Kidney (tissue), 22 donors: ENCODE measurements at places on chromosomes 5 and 9. TPM values are rescaled to one million over a fixed set of nuclear protein-coding genes. Genes with fewer than 3 reads are reported as not detected.

GRCh38 chr5:1704266-1704665, 95.4 kb downstream of the MRPL36 start:
- no peaks in the 10 kb centered on the region for H3K27me3 ChIP-seq
- H3K27ac ChIP-seq, result no peak overlapping the region
- H3K4me1 ChIP-seq, result peaks cover 3% of the 10 kb centered on the region
- peak; percentile 60 for DNase-seq
- H3K36me3 ChIP-seq, result no peaks in the 10 kb centered on the region
- H3K4me3 ChIP-seq, result no peak overlapping the region

- peaks cover 6% of the 10 kb centered on the region for H3K4me1 ChIP-seq
- no peak overlapping the region for H3K4me3 ChIP-seq
- DNase-seq, result no peak
- no peaks in the 10 kb centered on the region for H3K27me3 ChIP-seq
Measured at GRCh38 chr5:72379936-72380335, 59.8 kb downstream of the PTCD2 start.

DNA sequence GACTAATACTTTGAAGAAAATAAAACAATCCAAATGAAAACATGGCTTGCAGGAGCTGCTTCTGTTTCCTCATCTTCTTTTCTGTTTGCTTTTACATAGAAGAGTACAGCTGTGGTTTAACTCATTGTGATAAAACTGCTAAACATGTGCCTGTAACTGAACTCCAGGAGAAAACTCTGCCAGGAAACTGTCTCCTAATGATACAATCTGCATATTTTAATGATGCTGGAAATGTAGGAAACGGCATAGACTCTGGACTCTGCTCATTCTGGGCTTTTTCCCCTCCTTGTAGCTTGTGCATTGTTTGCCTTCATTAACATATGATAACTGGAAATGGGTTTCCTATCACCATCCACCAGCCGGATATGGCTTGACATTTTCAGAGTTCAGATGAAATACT, 813.3 kb upstream of the WWC1 start:
- no peak overlapping the region for H3K4me3 ChIP-seq
- no peaks in the 10 kb centered on the region for H3K36me3 ChIP-seq
- DNase-seq, result no peak
- no peaks in the 10 kb centered on the region for H3K4me1 ChIP-seq
- no peak overlapping the region for H3K27ac ChIP-seq

DNA sequence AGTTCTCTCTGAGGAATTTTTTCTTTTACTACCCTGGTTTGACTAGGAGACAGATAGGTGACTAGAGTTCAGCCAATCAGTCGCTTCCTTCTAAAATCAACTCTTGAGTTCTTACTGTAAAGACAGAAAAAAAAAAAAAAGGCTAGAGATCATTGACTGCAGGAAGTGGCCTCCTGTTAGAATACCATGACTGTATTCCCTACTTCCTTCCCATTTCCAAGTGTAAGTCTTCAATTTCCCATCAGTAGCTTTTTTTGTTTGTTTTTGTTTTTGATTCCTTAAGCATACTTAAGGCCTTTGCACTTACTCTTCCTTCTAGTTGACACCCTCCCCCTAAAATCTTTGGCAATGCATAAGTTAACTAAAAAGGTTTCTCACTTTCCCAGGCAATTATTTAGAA, 154.3 kb downstream of the HMHB1 start:
- DNase-seq, result no peak
- H3K27me3 ChIP-seq, result no peaks in the 10 kb centered on the region
- no peak overlapping the region for H3K27ac ChIP-seq
- no peaks in the 10 kb centered on the region for H3K36me3 ChIP-seq
- H3K4me1 ChIP-seq, result no peaks in the 10 kb centered on the region

DNA sequence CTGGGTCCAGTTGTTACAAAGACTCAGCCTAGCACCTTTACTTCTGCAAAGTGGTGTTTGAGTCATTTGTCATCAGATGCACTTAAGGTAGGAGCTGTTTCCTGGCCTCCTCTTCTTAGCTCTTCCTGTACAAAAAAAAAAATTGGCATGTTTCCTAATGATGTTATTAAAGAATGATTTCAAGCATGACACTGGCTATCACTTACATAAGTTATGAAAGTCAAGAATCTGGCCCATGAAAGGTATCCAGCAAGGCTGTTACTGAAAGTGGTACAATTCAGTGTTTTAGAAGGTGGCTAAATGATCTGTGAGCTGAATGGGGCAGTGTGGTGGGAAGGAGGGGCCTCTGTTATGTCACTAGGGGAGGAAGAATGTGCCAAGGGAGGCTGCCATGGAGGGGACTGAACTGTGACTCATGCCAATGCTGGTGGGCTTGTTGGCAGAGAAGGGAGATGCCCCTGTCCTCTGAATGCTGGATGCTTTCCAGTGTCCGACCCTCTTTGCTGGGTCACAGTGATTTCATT, 175.1 kb upstream of the MAP1B start:
- no peak for DNase-seq
- H3K36me3 ChIP-seq, result no peaks in the 10 kb centered on the region
- peak overlapping the region; percentile 69 for H3K27ac ChIP-seq
- H3K4me3 ChIP-seq, result no peak overlapping the region

GRCh38 chr9:108224716-108225115, 631.1 kb downstream of the ACTL7B start:
- H3K4me3 ChIP-seq, result no peak overlapping the region
- H3K27ac ChIP-seq, result no peak overlapping the region
- no peaks in the 10 kb centered on the region for H3K4me1 ChIP-seq
- H3K27me3 ChIP-seq, result no peaks in the 10 kb centered on the region
- peak; percentile 46 for DNase-seq

GRCh38 chr5:158521995-158522394, 577.7 kb downstream of the EBF1 start:
- H3K27me3 ChIP-seq, result no peaks in the 10 kb centered on the region

GRCh38 chr9:98532147-98532546, 176.6 kb downstream of the GABBR2 start:
- no peak for DNase-seq
- H3K27ac ChIP-seq, result no peak overlapping the region
- H3K4me1 ChIP-seq, result no peaks in the 10 kb centered on the region

DNA sequence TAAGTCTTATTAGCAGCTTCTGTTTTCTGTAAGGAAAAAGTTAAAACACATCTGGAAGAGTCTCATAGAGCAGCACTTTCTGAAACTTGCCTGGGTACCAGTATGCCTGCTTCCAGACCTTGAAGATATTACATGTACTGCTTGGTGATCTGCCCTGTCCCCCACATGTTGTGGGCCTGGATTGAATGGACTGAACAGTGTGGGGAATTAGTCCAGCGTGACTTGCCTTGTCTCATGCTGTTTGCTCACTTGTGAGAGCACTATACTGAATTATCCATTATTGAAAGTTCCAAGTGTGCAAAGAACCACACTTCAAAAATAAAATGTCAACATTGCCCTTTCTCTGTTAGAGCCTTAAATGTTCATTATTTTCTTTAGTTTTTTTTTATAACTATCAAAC, 8.9 kb downstream of the CTNNA1 start:
- no peak overlapping the region for H3K27ac ChIP-seq
- H3K4me1 ChIP-seq, result peaks cover 20% of the 10 kb centered on the region
- peaks cover 5% of the 10 kb centered on the region for H3K36me3 ChIP-seq

DNA sequence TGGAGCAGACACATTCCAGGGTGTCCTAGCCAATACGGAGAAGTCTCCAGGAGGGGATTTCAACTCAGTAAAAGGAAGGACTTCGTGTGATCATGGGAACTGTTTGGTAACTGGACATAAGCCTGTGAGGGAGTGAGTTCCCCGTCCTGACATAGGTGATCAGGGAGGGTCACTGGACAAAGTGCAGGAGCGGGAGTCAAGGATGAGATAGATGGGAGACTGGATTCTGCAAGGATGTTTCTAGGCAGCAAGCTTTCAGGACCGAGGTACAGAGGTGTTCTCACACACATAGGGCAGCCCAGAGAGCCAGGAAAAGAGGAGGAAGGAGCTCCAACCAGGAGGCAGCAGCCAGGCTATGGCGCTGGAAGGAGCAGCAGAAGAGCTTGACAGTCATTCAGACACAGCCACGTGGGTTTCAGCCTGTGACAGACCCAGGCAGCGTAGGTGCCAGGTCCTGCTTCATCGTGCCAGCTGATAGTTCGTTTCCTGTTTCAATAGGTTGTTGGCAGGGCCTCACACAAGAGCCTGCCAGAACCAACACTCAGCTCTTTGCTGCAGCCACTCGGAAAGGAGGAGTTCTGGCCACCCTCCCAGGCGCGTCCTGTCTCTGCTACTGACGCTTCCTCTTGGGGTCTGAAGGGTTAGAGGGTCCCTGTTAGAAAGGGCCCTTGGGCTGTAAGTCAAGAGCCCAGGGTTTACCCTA, 84.1 kb downstream of the AMBP start:
- peak overlapping the region; percentile 23 for H3K27ac ChIP-seq
- H3K27me3 ChIP-seq, result no peaks in the 10 kb centered on the region
- H3K4me3 ChIP-seq, result no peak overlapping the region
- peak; percentile 14 for DNase-seq
- H3K4me1 ChIP-seq, result no peaks in the 10 kb centered on the region
- no peaks in the 10 kb centered on the region for H3K36me3 ChIP-seq

ARID3C gene
- total RNA-seq, result not detected

CCDC183 gene
- total RNA-seq, result 0.88 TPM

MELK gene
- 1.1 TPM for total RNA-seq

UNC5A gene
- 1.5 TPM for total RNA-seq

RASGEF1C gene
- 0.16 TPM for total RNA-seq
